Stimulated activated CD8-positive, alpha-beta memory T cell treated with anti-CD3 and anti-CD28 coated beads, Interleukin-15, amount 100 ng/mL, for 48 hours (primary cell): ENCODE measurements at places on chromosomes 5 and 9.

DNA sequence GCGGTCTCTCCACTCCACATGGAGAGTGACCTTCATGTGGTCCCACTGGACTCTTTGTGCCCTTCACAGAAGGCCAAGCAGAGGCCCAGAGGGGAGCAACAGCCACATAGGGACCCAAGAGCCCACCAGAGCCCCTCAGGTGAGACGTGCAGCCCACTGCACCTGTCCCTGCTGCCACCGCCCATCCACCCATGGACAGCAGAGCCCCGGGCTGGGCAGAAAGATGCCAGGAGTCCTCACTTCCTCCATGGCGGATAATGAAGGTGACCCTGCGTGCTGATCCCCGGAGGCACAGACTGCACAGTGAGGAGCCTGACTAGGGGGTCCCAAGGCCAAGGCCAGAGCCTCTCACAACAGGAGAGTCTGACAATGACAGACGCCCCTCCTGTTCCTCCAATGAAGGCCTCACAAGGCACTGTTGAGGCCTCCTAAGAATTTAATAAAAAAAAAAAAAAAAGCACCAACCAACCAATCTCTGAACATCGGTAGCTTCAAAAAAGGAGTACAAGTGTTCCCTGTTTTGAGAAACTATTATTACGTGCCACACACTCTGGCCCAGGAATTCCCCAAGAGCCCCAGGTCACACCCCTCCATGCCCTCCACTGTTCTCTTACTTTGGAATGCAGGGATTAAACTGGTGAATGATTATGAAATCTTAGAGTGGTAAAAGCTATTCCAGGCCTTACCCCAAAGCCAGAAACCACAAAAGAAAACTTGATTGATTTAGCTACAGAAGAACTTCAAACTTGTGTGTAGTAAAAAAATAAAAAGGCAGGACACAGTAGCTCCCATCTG is 2.8 kb upstream of the PPP1R26 start:
- DNase-seq, result no peak

DNA sequence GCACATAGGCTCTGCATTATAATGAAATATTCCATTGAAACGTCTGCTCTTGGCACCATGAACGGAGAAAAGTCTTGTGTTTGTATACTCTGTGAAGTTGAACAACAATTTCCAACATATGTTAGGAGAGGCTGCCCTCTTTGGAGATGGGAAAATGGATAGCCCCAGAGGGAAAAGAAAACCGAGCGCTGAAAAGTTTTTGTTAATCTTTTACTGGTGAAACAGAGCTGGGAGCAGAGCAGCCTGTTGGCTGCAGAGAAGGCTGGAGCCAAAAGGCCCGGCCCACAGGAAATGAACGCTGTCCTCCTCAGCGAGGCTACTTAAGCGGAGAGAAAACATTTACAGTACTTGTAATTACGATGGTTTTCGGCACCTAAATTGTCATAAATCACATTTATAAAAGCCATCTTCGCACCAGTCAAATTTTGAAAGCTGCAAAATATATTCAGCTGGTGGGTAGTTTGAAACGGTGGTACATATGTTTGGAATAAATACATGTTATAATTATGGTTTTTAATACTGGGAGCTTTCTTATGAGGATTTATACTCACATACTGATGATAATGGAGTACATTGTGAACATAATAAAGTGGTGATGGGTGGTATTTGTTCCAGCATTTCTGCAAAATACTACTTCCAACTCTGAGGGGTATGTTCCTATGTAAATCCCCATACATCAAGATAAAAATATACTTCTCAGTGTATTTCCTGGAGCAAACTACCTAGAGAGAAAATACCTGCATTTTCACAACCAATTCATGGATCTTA is 129.6 kb upstream of the CNTLN start:
- no peak for DNase-seq

DNA sequence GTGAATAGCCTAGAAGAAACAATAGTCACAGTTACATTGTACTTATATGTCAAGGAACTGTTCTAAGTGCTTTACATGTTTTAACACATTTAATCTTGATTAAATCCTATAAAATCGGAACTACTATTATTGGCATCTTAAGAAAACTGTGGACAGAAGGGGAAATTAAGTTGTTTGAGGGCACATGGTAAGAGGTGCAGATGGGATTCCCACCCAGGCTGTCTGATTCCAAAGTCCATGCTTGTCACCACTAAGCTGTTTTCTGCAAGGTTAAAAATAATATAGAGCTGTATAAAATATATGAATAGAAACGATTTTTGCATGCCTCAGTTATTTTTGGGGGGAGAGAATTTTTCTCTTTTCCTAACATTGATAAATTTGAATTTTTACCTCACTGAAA is 194.6 kb upstream of the KLF9 start:
- no peak for DNase-seq

GRCh38 chr9:18743421-18743820 is 269.5 kb downstream of the ADAMTSL1 start:
- DNase-seq, result no peak

DNA sequence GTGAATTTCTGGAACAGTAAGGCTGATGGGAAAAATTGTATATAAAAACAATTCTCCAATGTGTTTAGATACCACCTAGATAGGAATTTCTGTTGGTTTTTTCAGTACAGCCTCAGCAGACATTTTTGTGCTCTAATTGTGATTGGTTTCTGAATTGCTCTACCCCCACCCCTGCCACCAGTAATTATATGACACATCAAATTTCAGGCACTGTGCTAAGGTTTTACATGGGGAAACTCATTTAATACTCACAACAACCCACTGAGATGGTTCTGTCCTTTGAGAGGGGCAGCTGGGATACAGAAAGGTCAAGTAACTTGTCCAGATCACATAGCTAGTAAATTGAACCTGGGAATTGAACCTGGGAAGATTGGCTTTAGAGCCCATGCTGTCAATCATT is 288.0 kb downstream of the ARHGEF28 start:
- no peak for DNase-seq

- no peak for DNase-seq
Measured at GRCh38 chr9:137658781-137659180, 40.0 kb downstream of the EHMT1 start.

DNA sequence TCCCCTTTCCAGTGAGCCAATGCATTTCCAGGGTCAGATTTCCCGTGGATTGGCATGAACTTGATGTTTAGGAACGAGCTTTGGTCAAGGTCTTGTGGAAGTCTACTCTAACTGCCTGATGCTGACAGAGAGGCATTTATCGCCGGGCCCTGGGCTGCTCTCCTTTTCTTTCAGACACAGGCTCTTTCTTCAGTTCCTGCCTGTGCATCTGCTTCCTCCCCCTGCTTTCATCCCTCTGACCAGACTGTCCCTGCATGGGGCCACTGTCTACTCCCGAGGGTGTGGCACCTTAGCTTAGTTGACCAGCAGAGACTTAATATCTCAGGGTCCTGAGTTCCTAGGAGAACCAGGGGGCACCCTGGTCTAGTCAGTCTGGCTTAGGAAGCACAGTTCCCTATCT is 41.2 kb downstream of the RALGPS1 start:
- no peak for DNase-seq

- no peak for DNase-seq
Measured at GRCh38 chr9:125437771-125438221, 176.2 kb downstream of the GAPVD1 start.

DNA sequence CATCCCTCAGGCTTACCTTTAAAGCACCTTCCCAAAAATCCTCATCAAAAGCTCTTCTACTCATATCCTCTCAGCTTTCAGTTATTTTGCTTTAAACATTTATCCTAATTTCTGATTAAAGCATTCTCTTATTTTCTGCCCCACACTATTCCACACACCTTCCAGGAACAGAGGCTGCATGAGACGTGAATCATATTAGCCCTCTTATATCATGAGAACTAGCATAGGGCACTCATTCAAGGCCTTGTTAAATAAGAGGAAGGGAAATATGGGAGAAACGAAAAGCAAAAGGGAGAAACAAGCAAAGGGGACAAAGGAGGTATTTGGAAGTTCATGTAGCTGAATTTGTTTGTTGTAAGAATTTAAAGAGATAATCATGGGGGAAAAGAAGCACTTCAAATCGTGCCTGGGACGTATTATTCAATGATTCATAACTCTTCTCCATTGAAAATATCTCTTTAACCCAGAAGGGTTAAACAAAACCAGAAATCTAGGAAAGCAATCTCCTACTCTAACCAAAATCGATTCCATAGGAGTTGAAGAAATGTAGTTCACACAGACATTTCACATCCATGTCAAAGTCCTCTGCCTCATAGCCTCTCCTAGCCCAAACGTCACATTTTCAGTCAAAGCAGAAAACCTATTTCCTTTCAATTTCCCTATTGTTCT is 4.1 kb downstream of the ALDH1A1 start:
- DNase-seq, result no peak

- no peak for DNase-seq
Measured at GRCh38 chr5:90613918-90614504, 55.4 kb downstream of the ADGRV1 start.

GRCh38 chr9:3296536-3296935 is 229.3 kb downstream of the RFX3 start:
- DNase-seq, result no peak
